ENCODE measurements at places on chromosomes 11 and 22.
A peak's percentile ranks its signal among the peaks of the same experiment; 100 is the strongest.

DNA sequence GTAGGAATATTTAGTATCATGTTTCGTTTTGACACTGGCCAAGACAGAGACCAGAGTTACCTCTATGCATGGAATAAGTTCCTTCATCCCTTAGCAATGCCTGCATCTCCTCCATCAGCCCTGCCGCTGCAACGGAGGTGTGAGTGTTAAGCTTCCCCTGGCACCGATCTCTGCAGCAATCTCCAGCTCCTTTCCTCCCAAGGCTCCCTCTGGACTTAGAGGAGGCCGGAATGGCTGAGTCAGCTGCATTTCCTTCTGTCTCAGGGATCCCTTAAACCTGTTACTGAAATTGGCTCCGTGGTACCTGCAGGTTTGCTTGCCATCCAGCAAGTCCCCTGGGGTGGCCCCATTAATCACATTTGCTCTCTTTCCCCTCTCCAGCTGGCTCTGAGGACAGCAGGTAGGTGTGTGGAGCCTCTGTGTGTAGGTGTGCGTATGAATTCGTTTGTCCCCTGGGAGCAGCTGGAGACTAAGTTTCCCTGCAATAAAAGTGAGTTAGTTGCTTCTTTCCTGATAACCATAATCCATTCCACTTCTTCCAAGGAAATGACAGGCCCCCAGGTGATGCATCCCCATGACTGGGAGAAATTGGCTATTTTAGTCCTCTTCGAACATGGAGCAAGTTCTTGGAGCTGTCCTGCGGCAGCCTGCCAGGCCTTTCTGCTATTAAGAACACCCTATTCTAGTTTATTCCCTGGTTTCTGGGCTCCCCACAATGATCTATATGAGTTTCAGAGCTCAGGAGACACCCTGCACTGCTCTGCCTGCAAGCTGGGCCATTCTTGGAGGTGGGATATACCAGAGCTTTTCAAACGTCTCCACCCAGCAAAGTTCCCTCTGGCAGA lies 457.2 kb upstream of the CADM1 start:
- no peak for DNase-seq

DNA sequence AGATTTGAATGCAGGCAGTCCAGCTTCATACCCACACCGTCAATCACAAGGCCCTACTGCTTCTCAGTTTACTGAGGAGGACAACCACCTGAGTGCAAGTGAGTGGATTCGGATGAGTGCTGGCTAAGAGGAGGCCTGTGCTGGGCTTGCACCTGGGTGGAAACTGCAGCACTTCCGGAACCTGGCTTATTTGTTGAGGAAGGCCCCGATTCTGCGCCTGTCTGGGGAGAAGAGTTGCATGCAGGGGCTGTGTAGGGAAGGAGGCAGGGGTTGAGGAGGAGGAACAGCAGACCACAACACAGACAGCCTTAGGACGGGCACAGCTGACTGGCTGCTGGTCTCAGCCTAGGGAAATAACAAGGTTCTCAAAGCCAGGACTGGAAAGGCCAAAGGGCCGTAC lies 20.8 kb downstream of the ABTB2 start:
- no peak for DNase-seq

DNA sequence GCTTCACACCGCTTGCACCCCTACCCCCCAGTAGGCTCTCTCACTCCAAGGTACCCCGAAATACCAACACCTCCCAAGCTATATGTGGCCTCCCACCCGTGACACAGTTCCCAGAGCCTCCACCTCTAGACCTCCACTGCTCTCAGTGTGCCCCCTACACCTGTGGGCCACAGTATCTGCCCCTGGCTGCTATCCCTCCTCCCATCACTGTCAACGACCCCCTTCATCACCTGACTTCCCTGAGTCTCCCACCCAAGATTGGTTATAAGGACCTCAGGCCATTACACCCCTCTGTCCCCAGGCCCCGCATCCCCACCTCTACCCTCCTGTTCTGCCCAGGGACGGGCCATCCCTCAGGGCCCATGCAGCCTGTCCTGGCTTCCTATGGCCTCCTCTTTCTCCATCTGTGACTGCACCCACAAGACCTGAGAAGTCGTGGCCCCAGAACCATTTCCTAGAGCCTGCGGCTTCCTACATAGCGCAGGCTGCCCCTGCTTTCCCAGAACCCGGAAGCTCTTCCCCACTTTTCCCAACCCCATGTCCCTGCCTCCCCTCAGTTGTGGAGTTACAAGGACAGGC lies 734 bp downstream of the ACR start:
- DNase-seq: no peak

GRCh38 chr11:124536520-124536919 lies 6.9 kb downstream of the OR8B12 start:
- DNase-seq: no peak

GRCh38 chr11:65625628-65626342 lies 10.2 kb downstream of the PCNX3 start:
- DNase-seq: peak; percentile 49

DNA sequence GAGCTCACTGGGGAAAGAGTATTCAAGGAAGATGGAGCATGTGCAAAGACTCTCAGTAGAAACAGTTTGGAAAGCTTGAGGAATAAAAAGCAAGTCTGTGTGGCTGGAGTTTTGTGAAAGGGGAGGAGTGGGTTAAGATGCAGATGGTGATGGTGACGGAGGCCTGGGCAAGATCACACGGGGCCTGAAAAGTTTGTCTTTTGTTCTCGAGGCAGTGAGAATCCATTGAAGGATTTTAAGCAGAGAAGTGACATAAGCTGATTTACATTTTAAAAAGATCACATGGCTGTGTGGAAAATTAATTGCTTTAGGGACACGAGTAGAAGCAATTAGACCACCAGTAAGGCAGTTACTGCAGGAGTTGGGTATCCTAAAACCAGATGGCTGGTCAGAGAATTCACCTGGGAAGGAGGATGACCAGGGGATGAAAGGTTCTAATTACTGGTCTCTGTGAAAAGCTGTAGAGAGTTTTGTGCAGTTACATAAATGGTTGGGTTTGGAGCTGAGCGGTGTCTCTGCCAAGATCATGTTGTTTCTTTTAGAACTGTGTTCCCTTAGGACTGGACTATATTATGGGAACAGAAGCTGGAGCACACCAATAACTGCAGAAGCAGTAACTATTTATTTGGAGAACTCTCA lies 7.1 kb downstream of the RRP8 start:
- DNase-seq: no peak

DNA sequence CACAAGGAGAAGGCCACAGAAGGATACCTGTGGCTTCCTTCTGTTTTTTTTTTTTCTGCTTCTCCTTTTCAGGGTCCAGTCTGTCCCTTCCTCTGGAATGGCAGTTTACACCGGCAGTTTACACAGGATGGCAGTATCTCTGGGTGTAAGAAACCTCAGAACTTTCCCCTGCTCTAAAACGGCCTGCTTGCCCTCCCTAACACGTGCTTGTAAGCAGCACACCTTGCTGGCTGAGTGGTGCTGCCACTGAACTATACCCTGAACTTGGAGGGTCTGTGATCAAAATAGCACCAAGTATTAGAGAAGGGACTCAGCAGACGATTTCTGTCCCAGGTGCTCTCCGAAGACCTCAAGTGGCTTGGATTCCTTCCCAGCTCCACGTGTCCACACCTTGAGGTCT lies 904 bp upstream of the OPCML start:
- DNase-seq: no peak

DNA sequence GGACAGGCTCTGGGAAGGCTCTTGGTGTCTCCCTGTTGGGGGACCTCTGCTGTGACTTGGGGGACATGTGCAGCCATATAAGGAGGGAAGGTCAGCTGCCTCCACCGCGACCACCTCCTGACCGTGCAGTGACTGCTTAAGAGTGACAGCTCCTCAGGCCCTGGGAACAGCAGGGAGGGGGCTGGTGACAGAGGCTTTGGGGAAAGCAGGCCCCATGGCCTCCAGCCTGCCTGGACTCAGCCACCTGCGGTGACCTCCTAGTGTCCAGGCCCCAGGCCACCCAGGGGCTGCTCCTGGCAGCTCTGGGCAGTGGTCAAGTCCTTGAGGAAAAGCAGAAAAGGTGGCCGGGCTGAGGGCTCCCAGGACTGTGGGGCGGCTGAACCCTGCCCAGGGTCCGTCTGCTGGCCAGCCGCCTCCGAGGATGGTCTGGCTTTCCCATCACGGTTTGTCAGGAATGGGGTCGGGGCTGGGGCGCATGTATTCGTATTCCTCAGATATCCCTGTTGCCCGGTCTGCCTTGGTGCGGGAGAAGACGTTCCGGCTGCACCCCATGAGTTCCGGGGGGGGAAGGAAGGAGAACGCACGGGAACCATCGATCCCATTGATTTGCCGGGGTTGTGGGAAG lies 96.8 kb downstream of the WNT7B start:
- DNase-seq: no peak

- DNase-seq: no peak
Observed at GRCh38 chr11:99686838-99687237, 666.1 kb downstream of the CNTN5 start.

DNA sequence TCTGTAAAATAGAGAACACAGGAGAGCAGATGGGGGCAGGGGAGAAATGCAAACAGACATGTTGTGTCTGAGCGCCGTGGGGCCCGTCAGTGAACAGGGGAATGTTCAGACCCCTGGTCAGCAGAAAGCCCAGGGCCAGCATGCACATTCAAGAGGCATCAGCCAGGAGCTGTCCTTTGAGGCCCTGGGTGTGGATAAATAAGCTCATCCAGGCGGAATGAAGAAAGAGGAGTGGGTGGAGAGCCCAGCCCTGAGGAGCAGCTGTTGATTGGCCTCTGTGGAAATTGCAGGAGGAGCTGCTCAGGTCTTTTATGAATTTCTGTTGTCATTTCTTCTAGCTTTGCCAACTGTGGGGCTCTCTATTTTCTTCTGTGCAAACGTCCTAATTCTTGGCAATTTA lies 49.7 kb upstream of the CECR2 start:
- no peak for DNase-seq

DNA sequence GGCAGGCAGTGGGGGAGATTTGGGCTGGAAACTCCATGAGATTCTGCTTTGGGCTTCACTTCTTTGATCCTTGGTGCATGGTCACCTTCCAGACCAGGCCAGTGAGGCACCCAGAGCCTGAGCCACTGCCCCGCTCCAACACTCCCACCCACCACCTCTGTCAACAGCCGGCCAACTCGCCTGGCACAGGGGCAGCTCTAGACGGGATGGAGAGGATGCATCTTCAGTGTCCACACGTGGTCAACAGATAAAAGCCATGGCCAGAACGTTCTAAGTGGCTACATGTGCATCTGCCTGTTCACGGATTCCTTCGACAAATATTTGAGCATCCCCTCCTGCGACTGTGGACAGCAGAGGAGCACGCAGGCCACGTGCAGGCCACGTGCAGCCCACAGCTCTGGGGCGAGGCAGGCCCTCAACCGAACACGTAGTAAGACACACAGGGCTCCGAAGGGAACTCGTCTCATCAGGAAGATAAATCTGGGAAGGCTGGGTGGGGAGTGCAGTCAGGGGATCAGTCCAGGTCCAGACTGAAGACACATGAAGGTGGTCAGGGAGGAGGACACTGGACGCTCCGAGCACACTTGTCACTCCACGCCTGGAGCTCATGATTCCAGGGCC lies 1.2 kb downstream of the LRRC56 start:
- DNase-seq: no peak

DNA sequence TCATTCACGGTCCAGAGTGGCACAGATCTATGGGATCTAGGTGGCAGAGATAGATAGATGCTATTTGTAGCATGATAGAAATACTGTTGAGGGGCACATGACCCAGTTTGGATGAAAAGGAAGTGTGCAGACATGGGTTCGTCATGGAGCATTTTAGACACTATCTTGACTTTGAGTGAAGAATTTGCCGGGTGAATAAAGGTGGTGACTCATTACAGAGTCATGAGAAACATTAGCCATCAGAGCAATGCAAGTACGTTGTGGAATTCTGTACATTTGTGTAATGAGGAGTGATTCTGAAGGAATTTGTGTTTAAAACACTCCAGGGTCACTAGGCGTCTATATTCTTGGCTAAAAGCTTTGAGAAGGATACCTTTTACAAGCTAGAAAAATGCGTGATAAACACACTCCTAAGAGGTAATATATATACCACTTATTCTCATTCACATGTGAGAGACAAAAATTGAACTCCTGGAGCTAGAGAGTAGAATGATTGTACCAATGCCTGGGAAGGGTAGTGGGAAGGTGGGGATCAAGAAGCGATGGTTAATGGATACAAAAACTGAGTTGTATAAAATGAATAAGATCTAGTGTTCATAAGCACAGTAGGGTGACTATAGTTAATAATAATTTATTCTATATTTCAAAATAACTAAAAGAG lies 593.7 kb upstream of the LUZP2 start:
- no peak for DNase-seq

GRCh38 chr22:43471606-43472135 lies 59.9 kb downstream of the MPPED1 start:
- DNase-seq: no peak

- no peak for DNase-seq
Observed at GRCh38 chr11:84524422-84525051, 1102.6 kb downstream of the DLG2 start.

DNA sequence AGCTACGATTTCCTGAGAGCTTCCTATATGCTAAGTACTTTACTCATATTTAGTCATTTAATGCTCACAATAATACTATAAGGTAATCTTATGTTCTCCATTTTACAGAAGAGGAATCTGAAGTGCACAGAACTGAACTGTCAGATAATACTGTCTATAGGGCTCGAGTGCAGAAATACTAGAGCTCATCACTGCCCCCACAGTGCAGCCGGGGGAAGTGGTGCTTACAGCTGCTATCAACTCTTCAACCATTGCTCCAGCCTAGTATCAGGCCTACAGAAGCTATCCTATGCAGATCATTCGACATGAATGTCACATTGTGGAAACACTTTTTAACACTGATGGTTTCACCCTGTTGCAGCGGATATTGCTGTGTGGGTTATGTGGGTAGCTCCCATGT lies 929.9 kb downstream of the NTM start:
- no peak for DNase-seq

GRCh38 chr11:43690929-43691725 lies 10.6 kb downstream of the HSD17B12 start:
- no peak for DNase-seq

- DNase-seq: no peak
Observed at GRCh38 chr22:47173535-47174021, 411.1 kb downstream of the TBC1D22A start.

GRCh38 chr11:94046796-94047195 lies 25.6 kb downstream of the HEPHL1 start:
- DNase-seq: no peak

GRCh38 chr22:46055181-46055875 lies 78.4 kb upstream of the WNT7B start:
- no peak for DNase-seq

- no peak for DNase-seq
Observed at GRCh38 chr11:126491092-126491491, 135.6 kb downstream of the ST3GAL4 start.

Data from activated naive CD4-positive, alpha-beta T cell (primary cell).